ENCODE measurements at places on chromosomes 16 and 17.

GRCh38 chr17:10798332-10798749 lies 5.6 kb downstream of the TMEM238L start:
- DNase-seq, result no peak

DNA sequence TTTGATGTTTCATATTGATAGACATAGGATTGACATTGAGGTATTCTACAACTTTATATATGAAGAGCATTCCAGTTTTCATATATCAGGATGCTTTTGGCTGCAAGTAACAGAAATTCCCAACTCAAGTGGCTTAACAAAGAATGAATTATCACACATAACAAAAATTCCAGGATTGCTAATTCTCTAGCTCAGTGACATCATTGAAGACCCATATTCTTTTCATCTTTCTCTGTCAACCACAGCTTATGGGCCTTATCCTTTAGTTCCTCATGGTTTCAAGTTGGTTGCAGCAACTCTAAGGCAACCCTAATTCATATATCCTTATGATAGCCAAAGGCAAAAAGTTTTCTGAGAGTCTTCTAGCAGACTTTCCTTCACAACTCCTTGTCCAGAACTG lies 91.5 kb upstream of the HAS3 start:
- no peak for DNase-seq

DNA sequence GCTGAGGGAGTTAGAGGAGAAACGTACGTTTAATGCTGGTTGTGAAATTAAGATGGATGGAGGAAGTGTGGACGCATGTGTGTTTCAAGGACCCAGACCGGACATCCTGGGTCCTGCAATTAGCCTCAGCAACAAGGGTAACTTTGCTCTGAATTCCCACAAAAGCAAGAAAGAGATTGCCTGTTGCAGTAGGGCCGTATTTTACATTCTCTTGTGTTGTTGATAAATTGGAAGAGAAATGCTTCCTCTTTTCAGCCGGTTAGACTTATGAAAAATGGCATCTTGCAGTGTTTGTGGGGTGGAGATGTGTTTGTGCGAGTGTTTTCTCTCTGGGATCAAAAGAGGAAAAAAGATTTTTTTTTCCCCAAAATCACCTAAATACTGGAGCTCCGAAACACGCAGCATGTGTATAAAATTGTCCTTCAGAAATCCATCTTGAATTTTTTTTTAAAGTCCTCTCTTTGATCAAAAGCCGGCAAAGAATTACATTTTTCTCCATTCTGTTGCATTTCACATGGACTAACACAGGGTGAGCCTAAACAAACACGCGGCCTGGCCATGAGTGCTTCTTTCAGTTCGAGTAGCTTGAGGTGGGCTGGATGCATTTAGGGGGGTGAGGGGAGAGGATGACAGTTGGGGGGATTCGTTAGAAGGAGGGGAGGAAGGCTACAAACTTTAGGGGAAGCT lies 251.6 kb downstream of the C16orf95 start:
- DNase-seq, result no peak

- DNase-seq, result peak; percentile 12
Observed at GRCh38 chr16:84952335-84953189, 58.8 kb downstream of the ZDHHC7 start.

GRCh38 chr16:11390573-11391495 lies 45.6 kb downstream of the RMI2 start:
- no peak for DNase-seq

DNA sequence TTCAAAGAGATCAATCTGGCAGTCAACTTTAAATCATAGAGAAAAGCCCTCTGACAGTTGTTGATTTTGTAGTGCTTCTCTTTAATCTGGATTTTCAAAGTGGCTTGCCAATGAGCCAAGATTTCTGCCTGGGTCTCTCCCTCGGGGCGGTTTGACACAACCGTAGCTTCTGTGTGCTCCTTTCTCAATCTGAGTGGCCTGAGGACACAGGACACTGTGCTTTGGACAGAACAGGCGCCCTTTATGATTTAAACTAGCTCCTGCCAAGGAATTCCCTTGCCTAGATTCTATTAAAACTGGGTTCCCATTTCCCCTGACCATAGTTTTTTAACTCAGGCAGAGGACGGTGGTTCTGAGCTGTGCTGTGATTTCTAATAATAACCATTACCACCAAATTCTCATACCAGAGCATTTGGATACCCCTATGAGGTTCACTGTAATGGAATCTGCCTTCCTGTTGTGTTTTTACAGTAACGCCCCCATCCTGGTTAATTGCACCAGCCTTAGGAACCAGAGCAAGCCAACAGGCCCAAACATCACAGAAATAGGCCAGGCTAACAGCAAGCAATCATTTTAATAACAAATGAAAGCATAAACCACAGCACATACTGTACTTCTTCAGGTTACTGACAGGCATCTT lies 4.0 kb downstream of the ZFHX3 start:
- DNase-seq, result no peak

DNA sequence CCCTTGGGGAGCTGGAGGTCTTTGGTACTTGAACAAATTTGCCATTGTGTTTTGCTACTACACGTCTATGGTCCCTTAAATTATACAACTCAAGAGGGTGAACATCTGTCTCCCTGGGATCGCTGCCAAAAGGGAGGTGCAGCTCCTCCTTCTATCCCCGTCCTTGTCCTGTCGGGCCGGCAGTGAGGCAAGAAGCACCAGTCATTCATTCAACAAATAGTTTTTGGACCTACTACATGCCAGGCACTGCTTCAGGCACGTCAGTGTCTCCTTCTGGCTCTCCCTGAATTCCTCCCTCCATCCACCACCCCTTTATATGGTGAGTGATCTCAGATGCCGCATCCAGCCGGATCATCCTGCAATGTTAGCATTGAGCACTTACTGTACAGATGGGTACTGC lies 2.2 kb upstream of the RPL38 start:
- DNase-seq, result no peak

- DNase-seq, result no peak
Observed at GRCh38 chr16:1469693-1470201, 5.1 kb downstream of the CLCN7 start.

- DNase-seq, result no peak
Observed at GRCh38 chr17:72514321-72514861, 393.6 kb downstream of the SOX9 start.

DNA sequence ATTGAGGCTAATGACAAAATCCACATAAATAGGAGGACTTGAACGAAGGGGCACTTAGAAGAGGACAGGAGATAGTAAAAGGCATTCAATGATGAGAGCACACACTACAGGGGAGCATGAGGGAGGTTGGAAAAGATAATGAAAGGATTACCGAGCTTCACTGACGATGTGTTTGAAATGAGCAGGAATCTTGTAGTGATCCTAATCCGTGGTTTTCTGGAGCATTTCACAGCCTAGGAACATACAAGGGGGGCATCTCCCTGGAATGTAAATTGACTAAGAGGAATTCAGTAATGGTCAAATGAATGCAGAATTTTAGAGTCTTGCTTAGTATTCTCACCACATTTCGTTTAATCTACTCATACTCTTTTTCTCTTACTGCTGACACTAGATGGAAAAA lies 5.2 kb downstream of the ATMIN start:
- no peak for DNase-seq

DNA sequence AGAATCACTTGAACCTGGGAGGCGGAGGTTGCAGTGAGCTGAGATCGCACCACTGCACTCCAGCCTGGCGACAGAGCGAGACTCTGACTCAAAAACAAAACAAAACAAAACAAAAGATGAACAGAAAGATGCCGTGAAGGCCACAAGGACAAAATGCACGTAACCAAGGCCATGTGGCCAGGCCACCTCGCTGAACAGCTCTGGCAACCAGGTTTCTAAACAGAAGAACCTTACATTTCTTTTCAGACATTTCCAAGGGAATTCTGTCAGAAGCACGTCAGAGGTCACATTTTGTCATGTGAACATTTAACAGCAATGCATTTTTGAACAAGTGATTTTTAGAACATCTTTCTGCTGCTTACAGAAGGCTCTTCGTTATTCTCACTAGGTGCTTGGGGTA lies 28.8 kb downstream of the USP22 start:
- no peak for DNase-seq

DNA sequence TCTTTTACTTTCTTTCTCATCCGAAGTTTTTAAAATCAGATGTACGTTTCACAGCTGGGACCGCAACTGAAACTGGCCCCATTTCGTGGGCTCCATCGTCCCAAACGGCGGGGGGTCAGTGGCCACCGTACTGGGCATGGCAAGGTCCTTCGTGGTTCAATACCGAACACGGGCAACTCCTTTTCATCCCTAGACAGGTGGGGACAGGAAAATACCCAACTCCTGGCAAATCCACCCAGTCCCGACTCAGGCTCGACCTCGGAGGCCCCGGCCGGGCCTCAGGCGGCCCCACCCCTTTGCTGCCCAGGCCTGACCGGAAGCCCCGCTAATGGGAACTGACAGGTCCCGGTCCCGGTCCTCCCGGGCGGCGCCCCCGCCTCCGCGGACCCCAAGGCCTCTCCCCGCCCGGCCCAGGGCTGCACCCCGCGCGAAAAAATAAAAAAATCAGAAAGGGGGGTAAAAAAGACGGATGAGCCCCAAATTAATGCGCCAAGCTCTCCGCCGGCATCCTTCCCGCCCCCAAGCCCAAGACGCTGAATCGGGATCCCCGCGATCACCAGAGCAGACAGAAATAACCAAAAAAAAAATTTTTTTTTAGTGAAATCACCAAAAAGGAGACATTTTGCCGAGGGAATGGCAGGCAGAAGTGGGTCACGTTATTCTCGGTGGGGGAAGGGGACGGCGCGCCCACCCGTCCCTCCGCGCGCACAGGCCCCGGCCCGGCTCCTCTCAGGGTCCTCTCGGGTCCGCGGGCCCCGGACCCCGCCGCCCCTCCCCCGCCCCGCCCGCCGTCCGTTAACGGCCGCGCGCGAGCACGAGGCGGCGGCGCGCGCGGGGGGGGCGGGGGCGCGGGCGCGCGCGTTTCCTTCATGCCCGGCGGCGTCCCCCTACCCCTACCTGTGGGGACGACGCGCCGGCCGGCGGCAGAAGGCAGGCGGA lies 562 bp downstream of the ZC3H7A start:
- peak; percentile 14 for DNase-seq

DNA sequence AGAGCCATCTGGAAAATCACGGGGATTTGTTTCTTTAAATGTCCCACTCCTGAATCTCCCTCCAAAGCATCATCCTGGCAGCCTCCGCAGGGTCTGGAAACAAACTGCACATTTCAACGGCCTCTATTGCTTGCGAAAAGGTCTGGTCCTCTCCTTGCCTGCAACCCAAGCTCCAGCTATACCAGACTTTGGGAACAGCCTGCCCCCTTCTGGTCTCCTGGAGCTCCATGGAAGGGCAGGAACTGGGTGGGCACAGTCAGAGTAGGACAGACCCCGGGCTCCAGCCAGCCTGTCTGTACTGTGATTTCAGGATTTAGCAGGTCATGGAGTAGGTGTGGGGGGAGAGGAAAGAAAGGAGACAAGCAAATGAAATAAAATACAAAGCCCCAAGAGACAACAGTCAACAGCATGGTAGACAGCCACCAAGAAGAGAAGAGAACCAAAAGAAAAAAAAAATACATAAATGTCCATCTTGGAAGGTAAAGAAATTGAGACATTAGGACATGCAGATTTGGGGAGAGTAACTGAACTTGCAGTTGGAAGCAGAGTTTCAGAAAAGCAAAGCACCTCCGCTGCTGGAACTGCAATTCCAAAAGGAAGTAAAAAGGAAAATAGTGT lies 2.7 kb downstream of the XYLT1 start:
- DNase-seq, result no peak

GRCh38 chr16:66069587-66069986 lies 296.9 kb upstream of the CDH5 start:
- DNase-seq, result no peak

- DNase-seq, result no peak
Observed at GRCh38 chr16:27480761-27481160, 69.0 kb downstream of the GTF3C1 start.

DNA sequence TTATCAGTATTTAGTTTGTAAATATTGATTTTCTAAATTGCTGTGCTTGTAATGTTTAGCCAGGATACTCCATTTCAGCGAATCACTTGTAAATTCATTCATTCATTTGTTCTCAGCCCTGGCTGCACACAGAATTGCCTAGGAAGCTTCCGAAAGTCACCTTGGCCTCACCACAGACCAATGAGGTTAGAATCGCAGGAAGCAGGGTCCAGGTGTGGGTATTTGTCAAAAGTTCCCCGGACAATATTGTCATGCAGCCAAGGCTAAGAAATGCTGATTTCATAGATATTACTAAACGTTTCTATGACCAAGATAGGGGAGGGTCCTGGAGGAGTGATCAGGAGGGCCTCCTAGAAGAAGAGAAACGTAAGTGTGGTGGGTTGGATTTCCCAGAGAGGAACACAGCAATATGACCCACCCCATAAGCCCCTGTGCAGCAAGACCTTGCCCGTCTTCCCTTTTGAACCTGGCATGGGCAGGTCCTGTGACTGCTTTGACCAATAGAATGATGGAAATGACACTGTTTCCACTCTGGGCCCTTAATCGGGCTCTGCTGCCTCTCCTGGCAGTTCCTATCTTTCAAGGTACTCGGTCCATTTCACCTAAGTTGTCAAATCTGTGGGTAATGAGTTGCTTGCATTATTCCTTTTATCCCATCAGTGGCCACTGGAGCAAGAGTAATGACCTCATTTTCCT lies 238.7 kb downstream of the FOXL1 start:
- DNase-seq, result no peak

DNA sequence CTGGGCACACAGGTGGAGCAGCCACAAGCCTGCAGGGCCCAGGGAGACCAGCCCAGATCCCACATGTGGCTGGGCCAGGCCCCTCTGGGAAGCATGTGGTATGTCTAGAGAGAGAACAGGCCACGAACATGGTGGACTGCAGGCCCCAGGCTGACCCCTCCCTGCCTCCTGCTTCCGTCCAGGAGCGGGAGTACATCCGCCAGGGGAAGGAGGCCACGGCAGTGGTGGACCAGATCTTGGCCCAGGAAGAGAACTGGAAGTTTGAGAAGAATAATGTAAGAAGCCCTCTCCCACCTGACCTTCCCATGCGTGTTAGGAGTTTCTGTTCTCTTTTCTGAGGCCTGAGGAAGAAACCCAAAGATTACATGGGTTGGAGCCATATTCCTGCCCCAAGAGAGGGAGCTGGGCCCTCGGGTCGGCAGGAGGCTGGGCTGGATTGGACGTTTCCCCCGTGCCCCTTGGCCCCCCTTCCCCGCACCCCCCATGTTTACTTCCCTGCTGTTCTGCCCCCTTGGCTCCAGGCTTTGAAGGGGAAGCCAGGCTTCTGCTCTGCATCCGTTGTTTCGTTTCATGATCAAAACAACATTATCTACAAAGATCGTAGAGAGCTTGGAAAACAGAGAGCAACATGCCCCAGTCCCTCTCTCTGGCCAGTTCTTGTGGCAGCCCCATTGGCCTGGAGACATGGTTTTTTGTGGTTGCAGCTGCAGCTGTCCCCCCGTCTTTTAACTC lies 5.7 kb upstream of the TCAP start:
- no peak for DNase-seq

DNA sequence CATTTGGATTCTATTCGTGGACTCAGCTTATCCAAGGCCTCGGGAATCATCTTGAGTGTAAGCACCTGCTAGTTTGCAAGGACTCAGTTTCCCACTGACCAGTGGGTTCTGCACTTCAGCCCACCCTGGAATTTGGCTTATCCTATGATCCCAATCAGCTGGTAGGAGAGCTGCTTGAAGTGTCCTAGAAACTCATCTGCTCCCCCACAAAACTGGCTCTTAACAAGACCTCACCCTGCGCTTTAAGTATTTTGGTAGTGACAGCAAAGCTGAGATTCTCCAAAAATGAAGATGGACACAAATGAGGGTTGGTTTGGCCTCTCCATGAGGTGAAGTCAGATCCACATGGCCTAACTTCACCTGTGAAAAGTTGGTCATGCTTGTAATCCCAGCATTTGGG lies 57.3 kb downstream of the NDE1 start:
- DNase-seq, result no peak

- DNase-seq, result peak; percentile 2
Observed at GRCh38 chr16:14436401-14436955, 193.6 kb downstream of the PARN start.

GRCh38 chr17:78781893-78782304 lies at the start of gene CYTH1:
Gene CYTH1 (minus strand): TSS chr17:78782273. CDS start chr17:78782223, 50 bp downstream.
- DNase-seq, result no peak

Data from stimulated activated CD8-positive, alpha-beta memory T cell treated with anti-CD3 and anti-CD28 coated beads, Interleukin-4, amount 100 ng/mL, for 4 hours (primary cell).